ENCODE measurements at places on chromosomes 3 and 15. TPM values are rescaled to one million over a fixed set of nuclear protein-coding genes. Genes with fewer than 3 reads are reported as not detected.

The SNTN gene
- total RNA-seq, result not detected

DNA sequence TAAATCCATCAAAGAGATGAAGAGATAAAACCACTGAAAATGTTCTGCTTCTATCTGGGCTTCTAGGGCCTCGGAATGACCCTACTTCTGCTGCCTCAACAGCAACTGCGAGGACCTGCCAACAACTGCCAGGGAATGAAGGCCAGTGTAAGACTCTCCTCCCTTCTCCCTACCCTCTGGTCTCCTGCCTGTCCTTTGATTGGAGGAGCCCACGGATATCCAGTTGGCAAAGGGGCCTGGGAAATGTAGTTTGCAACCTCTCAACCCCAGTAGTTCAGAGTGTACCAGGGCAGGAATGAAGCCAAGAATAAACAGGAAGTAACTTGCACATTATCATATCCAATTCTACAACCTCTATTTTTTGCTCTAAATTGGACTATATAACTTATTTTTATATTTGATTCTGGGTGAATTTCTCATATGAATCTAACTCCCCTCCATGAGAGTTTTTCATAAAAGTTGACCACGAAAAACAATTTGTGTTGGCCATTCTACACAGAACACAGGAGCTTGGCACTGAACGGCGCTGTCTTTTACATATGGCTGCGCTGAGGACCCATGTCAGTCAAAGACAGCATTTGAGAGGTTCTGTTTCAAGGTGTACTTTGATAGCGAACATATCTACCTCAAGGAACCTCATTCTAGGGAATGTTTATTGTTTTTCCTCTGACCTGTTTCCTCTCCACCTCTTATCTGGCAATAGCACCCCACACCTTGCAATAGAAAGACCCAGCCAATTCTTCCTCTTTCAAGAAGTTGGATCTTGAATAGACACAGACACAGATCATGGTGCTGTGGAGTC lies 91.1 kb upstream of the RNF7 start:
- DNase-seq, result no peak

DNA sequence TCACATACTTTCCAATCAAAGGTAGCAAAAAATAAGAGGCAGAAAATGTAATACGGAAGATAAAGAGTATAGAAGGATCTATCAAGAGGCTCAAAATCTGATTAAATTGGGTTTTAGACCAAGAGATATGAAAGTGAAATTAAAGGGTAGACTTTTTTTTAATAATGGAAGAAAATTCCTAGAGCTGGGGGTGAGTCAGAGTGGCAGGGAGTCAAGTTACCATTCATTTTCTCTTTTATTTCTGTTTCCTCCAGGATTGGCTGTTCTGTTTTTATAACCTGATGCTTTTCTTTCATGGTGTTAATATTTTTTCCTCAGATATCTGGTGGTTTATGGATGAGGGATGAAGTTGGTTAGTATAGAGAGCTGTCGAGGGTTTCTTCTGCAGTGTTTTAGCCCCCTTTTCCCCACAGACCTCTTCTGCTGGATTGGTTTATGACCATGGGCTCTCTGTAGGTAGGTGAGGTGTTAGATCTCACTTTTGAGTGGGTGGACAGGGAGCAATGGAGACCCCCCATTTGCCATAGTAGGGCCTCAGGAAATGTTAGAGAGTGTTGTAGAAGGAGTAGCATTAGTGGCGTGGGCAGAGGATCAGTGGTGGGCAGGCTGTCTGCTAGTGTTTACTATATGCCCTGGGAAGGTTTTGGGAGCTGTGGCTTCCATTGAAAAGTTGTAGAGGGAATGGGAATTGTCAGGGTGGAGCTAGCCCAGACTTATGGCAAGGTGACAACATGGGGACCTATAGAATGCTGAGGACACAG lies 201.6 kb upstream of the GOLGA6L4 start:
- DNase-seq, result no peak

GRCh38 chr3:46566040-46566641 lies at the start of gene LRRC2:
Gene LRRC2 (minus strand): TSS chr3:46566302. CDS start chr3:46551591, 14,711 bp downstream.
- DNase-seq, result peak; percentile 68

DNA sequence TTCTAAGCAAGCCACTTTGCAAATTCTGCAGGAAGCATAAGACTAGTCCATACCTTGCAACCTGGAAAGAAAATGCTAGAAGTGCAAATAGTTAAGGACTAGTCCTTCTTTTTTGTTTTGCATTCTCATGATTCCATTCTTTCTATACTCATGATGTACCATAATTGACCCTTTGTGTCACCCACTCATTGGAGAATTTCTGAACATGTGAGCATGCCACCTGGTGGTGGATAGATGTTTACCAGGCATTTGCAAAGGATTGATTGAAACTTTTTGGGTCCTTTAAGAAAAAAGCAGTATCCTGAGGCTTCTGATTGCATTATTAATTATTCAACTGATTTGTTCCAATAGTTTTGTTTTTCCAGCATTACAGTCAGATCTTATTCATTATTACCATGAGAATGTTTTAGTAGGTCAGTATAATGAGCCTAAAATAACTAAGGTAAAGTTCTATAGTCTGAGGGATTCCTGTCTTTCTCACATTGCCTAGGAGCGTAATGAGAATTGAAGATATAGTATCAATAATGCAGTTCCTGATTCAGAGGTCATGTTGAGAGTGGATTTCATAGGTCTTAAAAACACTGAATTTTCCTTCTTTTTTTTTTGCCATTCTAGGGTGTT lies 20.2 kb upstream of the DIPK2A start:
- no peak for DNase-seq

- DNase-seq, result no peak
Measured at GRCh38 chr3:38528457-38528856, 32.3 kb downstream of the EXOG start.

DNA sequence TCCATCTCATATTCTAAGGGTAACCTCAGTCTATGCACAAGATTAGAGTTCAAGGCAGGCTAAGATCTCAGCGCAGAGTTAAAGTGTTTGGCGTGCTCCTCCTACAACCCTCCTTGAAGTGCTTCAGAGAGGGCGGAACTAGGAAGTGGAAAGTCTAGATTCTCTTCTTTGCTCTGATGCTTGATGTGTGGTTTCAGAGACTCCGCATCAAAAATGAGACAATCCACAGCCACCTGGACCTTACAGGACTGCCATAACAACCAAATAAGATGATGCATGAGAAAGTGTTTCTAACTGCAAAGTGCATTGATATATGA lies 161.3 kb upstream of the ATP11B start:
- DNase-seq, result no peak
